Jurkat, Clone E6-1 (cell line): ENCODE measurements at places on chromosomes 11 and 22.
A peak's percentile ranks its signal among the peaks of the same experiment; 100 is the strongest.

DNA sequence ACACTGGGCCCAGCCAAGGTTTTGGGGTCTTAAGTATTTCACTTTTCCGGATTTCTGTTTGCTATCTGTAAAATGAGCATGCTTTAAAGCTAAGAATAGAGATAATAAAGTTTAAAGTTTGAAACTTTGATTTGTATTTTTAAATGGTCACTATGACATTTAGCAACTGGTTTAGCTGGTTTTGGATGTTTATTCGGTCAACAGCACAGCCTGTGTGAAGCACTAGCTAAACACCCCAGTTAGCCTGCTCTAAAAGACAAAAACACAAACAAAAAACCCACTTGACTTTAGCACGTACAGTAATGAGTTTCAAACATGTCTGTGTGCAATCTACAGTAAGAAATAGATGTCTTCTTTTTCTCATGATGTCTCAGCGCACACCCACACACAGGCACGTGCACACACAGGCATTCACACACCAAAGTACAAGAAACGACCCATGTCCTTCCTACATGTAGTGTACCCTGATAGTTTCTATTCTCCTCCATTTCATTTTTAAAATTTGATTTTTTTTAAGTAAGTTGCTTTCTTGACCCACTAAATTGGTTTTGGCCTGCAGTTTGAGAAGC is 29.4 kb downstream of the SLC1A2 start:
- DNase-seq = no peak

GRCh38 chr11:36098087-36098486 is 154.2 kb downstream of the LDLRAD3 start:
- no peak for DNase-seq

GRCh38 chr11:75262961-75263852 is 22.6 kb downstream of the TPBGL start:
- no peak for DNase-seq

DNA sequence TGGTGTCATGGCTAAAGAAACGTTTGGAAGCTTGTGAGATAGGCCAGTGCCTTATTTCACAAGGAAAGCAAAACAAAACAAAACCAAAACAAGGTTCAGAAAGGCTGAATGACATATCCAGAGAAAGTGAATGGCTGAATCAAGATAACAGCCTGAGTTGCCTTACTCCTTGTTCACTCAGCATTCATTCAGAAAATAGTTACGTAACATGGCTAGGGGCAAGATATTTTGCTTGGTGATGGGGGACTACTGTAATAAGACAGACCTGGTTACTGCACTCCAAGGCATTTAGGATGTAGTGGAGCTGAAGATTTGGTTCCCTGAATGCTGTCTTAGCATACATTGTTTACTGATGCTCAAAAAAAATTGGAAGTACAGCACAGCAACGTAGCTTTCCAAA is 47.7 kb downstream of the C11orf91 start:
- DNase-seq = no peak

GRCh38 chr11:134531327-134532130 is 119.5 kb upstream of the B3GAT1 start:
- DNase-seq = no peak

GRCh38 chr11:125090816-125091215 is 20.6 kb downstream of the TMEM218 start:
- no peak for DNase-seq

GRCh38 chr11:5521540-5521939 is 5.0 kb upstream of the UBQLNL start:
- DNase-seq = no peak

- no peak for DNase-seq
These were observed 26.2 kb downstream of the OR10A6 start for GRCh38 chr11:7904917-7905316.

GRCh38 chr22:29695129-29695926 is 24.5 kb upstream of the CABP7 start:
- no peak for DNase-seq

GRCh38 chr11:118319337-118319707 is 14.8 kb downstream of the CD3E start:
- no peak for DNase-seq

DNA sequence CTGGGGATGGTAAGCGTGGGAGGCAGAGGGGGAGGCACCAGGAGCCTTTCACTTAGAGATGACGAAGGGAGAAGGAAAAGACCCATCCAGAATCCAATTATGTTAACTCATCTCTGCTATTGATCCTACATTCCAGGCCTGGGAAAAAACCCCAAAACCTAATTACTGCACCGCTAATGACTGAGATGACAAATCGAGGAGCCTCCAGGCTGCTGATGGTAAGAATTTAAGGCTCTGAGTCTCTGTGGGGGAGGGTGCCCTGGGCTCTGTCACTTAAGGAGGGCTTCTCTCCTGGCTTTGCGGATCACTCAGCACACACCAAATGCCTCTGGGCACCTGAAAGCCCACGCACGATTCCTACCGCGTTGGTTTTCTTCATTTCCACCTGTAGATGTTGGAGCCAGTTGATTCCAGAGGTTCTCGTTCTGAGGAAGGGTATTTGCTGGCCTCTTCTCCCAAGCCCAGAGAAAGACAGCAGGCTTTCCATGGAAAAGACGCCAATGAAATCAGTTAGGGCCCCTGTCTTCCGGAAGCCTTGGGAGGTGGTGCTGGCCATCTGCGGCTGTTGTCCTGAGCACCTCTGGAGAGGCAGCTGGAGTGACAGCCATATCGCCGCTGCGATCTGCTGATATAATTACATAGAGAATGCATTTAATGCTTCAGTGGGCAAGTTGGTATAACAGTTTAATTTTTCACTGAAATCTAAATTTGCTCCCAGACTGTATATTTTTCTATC is 751.2 kb downstream of the BRD1 start:
- DNase-seq = no peak

GRCh38 chr11:44634401-44635281 is 69.2 kb downstream of the CD82 start:
- no peak for DNase-seq

DNA sequence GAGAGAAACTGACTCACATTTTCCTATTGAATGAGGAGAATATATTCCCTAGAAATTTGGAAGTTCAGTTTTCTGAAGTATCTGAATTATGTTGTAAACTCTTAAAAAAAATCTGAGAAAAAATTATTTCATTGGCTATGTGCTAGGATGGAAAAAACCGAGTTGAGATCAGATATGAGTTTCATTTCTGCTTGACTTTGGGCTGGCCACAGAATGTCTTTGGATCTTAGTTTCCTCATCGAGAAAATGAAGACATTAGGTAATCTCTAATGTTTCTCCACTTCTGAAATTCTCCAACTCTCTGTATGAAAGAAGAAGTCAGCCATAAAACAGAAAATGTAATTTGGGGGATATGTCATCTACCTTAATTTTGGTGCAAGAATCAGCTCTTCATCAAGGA is 28.8 kb downstream of the SLN start:
- no peak for DNase-seq

DNA sequence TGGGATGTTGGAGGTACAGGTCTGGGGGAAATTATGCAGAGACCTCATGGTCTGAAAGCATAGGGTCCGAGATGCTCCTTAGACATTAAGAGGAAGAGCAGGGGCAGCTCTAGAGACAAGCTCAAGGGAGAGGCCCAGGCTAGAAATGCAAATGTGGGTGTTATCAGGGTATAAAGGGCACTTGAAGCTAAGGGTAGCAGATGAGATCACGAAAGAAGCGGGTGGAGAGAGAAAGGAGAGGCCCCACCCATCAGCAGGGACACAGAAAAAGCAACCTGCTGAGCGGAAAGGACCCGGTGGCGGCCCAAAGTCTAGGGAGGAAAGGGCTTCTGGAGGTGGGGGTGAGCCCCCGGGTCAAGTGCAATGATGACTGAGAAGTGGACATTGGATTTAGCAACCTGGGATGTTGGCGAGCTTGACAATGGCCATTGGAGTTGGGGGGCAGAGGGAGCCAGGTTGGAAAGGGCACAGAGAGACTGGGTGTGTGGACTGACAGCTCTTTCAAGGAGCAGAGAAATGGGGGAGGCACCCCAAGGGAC is 8.9 kb downstream of the TMPRSS6 start:
- no peak for DNase-seq

DNA sequence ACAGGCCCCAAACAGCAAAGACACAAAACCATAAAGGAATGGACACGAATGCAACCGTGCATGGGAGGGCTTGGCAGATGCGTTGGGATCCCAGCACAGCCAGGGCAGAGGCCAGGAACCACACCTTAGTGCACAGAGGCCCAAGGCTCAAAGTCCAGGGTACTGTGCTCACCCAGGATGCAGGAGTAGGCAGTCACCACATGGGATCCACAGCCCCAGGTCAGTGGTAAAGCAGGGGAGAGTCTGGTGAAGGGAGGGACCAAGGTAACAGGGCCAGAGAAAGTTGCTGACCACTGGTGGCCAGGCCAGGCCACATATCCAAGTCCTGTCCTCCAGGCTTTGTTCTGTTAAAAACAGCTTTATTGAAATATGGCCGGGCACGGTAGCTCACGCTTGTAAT is 6.5 kb upstream of the CERK start:
- no peak for DNase-seq

GRCh38 chr11:65576867-65577755 is 1.3 kb downstream of the EHBP1L1 start:
- DNase-seq = no peak

- DNase-seq = no peak
These were observed 1.6 kb downstream of the ANKRD42 start for GRCh38 chr11:83195143-83195466.

DNA sequence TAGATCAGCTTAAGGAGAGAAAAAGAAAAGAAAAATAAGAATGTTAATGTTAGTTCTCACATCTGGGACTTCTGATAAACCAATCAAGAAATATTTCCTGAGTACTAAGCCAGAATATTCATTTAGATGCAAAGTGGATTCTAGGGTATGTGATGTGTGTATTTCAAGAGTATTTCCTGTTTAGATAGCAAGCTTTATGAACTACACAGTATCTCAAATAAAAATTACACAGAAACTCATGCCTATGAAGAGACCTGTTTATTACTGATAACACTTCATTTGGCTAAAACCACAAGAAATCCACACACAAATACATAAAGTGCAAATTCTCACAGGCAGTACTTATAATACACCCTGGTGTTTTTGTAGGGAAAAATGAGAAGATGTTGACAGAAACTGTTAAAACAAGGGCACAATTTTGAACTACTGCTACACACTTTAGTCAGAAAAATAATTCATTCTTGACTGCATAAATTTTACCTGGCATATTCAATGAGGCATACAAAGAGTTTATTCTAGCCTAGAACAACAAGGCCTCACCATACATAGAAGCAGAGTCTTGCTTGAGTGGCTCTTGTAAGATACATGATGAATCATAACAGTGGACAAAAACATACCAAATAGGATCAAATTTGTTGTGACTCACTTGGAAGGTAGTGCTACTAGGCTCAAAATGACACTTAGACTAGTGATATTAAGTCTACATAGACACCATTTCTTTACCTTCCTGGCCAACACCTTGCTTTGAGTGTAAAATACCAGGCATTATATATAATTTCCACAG is 18.8 kb upstream of the P4HA3 start:
- no peak for DNase-seq

DNA sequence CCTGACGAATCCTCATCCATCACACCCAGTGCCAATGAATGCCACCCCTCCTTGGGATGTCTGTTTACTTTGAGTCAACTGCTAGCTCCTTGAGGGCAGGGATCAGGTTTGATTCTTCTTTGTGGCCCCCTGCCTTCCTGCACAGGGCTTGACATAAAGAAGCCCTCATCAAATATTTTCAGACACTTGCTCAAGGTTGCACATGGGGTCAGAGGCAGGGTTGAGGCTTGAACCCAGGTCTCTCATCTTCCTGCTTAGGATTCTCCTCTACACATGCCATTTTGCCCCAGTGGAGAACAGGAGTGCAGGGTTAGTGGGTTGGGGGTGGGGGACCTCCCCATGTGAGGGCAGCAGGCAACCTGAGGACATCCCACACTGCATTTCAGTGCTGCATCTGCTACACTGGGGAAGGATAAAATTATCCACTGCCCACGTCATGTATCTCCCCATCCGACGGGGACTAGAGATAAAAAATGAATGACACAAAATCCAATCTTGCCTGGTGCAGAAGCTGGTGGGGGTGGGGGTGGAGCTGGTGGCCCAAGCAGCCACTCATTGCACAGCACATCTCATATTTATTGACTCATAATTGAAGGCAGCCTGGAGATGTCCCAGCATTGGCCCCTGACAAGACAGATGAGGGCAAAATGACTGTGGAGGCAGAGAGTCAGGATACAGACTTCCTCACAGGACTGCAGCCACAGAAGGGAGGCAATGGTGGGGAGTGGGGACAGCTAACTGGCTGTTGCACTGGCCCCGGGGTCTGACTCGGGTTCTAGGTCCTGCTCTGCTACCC is 41.3 kb downstream of the NEU3 start:
- no peak for DNase-seq

- DNase-seq = no peak
These were observed 78.5 kb downstream of the ACER3 start for GRCh38 chr11:76939219-76939631.

DNA sequence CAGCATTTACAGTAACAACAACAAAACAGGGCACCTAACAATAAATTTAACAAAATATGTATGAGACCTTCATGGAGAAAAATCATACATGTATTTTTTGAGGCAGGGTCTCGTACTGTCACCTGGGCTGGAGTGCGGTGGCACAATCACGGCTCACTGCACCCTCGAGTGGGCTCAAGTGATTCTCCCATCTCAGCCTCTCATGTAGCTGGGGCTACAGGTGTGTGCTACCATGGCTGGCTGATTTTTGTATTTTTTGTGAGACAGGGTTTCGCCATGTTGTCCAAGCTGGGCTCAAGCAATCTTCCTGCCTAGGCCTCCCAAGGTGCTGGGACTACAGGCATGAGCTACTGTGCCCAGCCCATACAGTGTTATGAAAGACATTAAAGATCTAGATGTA is 278.1 kb downstream of the SWAP70 start:
- no peak for DNase-seq

GRCh38 chr11:113034576-113034975 is 73.4 kb downstream of the NCAM1 start:
- no peak for DNase-seq

- no peak for DNase-seq
These were observed 822.1 kb downstream of the BRD1 start for GRCh38 chr22:49005557-49005956.

GRCh38 chr11:81394311-81394710 is 1339.4 kb downstream of the FAM181B start:
- no peak for DNase-seq

- DNase-seq = peak; percentile 52
These were observed 21.5 kb downstream of the LRP4 start for GRCh38 chr11:46896719-46897406.

DNA sequence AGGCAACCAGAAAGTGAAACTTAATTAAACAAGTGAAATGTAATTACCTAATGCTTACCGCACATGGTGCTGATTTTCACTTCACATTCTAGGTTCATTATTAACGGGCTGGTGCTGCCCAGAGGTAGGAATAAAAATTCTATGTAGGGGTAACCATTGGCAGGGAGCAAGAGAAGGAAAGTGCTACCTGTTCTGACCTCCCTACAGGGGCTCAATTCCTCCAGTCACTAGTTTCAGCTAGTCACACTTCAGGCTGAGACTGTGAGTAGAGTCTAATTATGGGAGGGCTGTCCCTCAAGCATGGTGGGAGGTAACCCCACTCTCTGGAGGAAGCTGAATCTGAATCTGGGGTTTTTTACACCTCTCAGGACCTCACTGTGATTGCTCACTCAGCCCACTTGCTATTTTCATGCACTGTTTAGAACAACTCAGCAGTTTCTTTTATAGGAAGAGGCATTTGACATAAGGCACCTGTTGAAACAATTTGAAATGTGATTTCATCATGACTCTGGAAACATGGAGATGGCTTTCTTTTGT is 75.4 kb downstream of the MAML2 start:
- DNase-seq = no peak

- no peak for DNase-seq
These were observed 72.9 kb downstream of the TMEM135 start for GRCh38 chr11:87110443-87111131.
